ENCODE measurements at places on chromosomes 1 and 21. TPM values are rescaled to one million over a fixed set of nuclear protein-coding genes. Genes with fewer than 3 reads are reported as not detected.

ACBD3 gene
- 64.7 TPM for total RNA-seq

DNA sequence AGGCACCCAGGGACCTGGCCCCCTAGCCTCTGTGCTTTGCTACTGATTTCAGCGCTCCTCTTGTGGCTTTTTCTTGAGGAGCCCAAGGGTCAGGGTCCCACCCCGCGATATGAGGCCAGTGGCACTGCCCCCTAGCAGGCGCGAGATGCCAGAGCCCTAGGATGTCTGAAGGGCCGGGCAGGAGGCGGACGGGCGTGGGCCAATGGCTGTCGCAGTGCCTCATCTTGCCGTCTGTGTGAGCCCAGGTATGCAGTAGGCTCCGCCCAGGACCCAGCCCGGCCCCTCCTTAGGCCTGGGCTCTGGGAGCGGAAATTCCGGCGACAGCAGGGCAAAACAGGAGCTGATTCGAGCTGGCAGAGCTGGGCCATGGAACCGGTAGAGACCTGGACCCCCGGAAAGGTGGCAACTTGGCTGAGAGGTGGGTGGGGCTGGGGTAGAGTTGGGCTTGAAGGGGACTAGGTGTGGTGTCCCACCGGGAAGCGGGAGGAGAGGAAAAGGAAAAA lies at the start of gene CNKSR1:
Gene CNKSR1 (plus strand): TSS at position 310 of the 503 bp plus-strand sequence. CDS start 57 bp downstream, at position 367.
- no peak for DNase-seq

DNA sequence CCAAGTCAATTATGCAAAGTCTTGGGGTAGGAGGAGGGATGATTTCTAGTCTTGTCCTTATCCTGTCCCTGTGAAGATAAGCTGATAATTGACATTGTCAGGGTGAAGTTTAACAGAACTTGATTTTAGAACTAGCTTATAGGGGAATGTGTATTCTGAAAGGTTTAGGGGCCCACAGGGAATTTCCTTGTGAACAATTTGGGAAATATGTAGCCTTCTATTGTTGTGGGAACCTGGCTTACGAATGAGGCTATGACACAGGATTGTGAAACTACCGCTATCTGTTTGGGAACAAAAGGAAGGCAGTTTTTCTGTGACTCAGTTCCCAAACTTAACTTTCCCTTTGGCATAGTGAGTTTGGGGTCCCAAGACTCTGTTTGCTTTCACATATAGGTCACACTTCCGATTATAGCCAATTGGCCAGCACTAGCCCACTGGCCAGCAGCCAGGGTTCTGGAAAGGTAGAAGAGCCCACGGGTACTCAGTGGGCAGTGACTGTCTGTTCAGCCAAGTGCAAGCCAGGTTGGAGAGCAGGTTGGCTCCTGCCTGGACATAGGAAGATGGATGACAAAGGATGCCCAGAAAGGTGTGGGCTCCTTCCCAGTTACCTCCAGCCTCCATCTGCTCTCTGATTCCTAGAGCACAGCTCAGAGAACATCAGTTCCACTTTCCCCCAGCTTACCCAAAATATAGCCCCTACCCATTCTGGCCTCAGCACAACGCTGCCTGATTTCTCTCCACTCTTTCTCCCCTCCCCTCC lies 35.5 kb downstream of the H3-3A start:
- DNase-seq: no peak

DNA sequence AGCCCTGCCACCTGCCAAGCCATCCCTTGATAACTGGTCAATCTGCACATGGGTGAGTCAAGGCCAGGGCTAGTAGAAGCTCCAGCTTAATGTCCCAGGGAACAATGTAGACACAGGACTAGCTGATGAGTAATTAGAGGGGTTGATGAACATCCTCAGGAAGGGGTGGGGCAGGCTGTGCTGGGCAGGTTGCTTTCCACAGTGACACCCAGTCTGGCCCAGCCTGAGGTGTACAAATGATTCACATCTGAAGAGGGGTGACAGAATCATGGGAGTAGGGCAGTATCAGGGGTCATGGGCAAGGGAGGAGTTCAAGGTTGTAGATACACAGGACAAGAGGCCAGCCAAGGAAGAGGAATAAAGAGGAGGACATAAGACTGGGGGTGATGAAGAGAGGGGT lies 4.3 kb downstream of the LPAR3 start:
- no peak for DNase-seq

- no peak for DNase-seq
These were observed 308.1 kb downstream of the ADGRL2 start for GRCh38 chr1:82108843-82109242.

- no peak for DNase-seq
These were observed 19.2 kb downstream of the TRPM2 start for GRCh38 chr21:44372616-44373015.

- no peak for DNase-seq
These were observed 4.9 kb downstream of the PLCH2 start for GRCh38 chr1:2480986-2481364.
